ENCODE measurements at places on chromosomes 3 and 15. TPM values are rescaled to one million over a fixed set of nuclear protein-coding genes. Genes with fewer than 3 reads are reported as not detected.

CCR3 gene
- not detected for total RNA-seq

NPAP1 gene
- total RNA-seq = 0.17 TPM

SPATA16 gene
- not detected for total RNA-seq

DAZL gene
- not detected for total RNA-seq

ULK3 gene
- total RNA-seq = 42.1 TPM

CD200R1L gene
- not detected for total RNA-seq

DPPA4 gene
- total RNA-seq = 0.86 TPM

ASB14 gene
- not detected for total RNA-seq

C3orf22 gene
- not detected for total RNA-seq

CHRNA5 gene
- total RNA-seq = 20.3 TPM

ZDHHC23 gene
- 7.7 TPM for total RNA-seq

All from mucosa of gallbladder (tissue), 1 donor.